ENCODE measurements at places on chromosomes 11 and 22.

- DNase-seq, result no peak
These were observed 28.1 kb downstream of the MTMR2 start for GRCh38 chr11:95895815-95896214.

DNA sequence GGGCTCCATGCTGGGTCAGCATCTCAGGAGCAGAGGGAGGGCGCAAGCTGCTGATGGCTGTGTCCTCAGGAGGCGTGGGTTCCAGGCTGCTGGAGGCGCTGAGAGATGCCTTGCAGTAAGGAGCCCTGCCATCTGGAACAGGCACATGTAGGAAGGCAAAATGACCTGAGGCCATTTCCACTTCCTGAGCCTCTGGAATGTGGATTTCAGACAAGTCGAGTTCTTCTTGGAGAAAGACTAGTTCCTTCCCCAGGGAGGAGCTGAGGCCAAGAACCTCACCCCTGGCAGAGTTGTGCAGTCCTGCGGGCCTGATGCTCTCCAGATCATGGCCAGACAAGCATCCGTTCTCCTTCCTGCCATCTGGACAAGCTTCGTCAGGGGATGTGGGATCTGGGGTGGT, 19.3 kb downstream of the HPS4 start:
- DNase-seq, result no peak

GRCh38 chr11:92511522-92512203, 287.0 kb downstream of the FAT3 start:
- no peak for DNase-seq

DNA sequence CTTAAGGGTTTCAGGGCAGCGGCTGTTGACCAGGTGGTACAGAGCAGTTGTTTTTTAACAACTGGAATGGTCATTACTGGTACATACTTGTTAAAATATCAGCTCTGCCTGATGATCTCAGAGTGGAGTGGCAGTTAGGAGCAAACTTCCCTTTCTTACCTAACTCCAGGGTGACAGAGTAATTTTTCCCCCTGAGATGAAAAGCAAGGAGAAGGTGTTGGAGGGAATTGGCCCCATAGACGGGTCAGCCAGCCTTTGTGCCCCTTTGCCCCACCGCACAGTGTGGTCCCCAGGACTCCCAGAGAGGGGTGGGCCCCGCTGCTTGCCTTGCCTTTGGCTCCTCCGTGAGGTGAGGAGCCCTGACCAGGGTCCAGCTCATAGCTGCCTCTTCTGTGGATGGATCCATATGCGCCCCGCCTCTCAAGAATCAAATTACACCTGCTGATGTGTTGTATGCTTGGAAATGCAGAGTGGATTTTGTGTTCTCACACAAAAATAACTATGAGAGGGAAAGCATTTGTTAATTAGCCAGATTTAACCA, 27.0 kb upstream of the SORL1-AS1 start:
- no peak for DNase-seq

DNA sequence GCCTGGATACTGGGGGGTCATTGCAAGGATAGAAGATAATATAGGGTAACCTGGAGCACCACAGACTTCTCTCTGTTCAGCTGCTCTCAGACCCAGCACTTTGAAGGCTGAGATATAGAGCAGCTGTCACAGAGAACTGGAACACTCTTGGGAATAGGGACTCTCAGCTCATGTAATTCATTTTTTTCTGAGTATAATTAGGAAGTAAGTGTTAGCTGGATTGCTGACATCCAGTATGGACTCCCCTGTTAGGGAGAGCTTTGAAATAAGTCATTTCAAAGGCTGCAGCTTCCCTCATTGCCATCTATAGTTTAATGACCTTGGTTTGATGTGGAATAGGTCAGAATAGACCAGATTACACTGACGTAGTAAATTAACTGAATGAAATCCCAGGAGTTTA, 120.8 kb upstream of the POU2AF2 start:
- DNase-seq, result no peak
